HT1080 (cell line): ENCODE measurements at places on chromosomes 13 and 19.

DNA sequence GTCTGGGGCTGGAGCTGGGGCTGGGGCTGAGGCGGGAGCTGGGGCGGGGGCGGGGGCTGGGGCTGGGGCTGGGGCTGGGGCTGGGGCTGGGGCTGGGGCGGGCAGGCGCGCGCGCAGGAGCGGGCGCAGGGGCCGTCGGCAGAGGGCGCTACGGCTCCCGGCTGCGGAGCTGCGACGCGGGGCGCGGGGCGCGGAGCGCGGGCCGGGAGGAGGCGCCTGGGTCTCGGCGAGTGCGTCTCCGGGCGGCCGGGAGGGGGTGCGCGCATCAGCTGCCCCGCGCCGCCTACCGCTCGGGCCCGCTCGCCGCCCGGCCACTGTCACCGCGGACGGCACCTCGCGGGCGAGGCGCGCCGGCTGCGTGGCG is 422 bp upstream of the MTUS2 start:
- no peak for DNase-seq

DNA sequence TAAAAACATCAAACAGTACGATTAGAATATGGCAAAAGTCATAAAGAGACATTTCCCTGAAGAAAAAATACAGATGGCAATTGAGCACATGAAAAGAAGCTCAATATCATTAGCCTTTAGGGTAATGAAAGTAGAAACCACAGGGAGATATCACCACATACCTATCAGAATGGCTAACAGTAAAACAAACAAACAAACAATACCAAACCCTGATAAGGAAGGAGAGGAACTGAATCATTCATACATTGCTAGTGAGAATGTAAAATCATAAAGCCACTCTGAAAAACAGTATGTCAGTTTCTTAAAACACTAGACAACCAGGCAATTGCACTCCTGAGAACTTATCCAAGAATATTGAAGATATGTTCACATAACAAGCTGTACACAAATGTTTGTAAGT is 1342.5 kb upstream of the SLC10A2 start:
- DNase-seq: no peak

DNA sequence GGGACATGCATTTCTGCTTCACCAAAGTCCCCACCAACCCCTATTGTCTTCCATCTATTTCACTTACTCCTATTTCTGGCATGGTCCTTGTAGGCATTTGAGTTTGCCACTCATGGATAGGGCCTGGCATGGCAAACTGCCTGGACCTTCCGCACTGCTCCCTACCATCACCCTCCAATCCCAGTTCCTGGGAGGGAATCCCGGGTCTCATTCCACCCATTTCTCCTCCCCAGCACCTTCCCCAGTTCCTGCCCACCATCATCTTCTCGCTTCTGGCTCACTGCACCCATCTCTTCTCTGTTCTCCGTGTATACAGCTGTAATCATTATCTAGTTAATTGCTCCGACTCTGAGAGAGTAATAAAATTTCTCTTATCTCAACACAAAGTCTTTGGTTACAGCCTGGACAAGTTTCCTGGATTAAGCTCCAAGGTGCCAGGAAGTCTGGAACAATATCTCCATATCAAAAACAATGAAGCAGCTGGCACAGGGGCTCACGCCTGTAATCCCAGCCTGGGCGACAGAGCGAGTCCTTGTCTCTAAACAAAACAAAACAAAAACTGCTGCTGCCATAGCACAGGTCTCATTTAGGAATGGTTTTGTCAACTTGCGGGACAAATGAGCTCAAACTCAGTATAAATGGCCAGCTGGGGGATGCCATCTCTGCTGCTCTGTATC is 17.0 kb upstream of the COX7A1 start:
- no peak for DNase-seq

GRCh38 chr13:32528358-32528757 is 10.2 kb downstream of the N4BP2L2 start:
- no peak for DNase-seq
